ENCODE measurements at places on chromosomes 2 and 18.

DNA sequence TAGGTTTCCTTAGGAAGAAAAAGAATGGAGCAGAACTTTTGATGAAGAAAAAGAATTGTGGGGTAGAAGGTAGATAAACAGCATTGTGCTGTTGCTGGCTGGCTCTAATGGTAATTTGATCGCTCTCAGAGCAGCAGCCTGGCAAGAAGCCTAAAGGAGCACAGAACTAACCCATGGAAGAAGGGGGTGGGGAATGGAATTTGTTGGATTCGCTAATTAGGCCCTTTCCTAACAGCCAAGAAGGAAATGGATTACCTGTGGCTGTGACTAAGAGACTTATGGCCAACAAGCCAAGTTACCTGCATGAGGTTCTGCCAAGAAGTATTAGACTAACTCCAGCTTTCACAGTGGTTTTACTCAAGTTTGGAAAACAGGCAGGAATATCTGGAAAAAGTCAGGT, 210.6 kb downstream of the IKZF2 start:
- no peak for DNase-seq

DNA sequence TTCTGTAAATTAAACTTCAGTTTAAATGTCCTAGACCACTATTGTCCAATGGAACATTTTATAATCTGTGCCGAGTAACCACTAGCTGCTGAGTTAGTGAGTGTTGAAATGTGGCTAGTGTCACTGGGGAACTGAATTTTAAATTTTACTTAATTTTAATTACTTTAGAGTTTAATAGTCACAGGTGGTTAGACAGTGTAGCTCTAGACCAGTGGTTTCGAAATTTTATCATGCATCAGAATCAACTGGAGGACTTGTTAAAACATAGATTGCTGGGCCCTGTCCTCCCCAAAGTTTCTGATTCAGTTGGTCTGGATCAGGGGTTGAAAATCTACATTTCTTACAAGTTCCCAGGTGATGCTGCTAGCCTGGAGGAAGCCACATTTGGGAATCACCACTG, 110.4 kb downstream of the FMNL2 start:
- no peak for DNase-seq

DNA sequence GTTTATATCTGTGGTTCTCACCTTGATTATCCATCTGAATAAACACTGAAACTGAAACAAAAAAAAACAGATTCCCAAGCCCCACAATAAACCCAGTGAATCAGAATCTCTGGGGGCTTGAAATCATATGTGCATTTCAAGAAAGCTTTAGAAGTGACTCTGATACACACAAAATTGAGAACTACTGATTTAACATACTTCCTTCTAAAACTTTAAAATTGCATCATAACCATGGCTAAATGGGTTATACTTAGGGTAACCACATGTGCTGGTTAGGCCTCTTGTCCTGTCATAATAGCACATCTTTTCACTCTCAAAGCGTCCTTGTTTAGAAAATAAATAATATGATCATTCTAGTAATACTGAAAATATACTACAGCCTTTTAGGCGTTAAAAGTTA, 100.9 kb downstream of the ATAD2B start:
- no peak for DNase-seq

- no peak for DNase-seq
Observed at GRCh38 chr18:11500153-11501122, 109.0 kb upstream of the SLC35G4 start.

- no peak for DNase-seq
Observed at GRCh38 chr2:128312411-128312810, 6.3 kb downstream of the HS6ST1 start.

DNA sequence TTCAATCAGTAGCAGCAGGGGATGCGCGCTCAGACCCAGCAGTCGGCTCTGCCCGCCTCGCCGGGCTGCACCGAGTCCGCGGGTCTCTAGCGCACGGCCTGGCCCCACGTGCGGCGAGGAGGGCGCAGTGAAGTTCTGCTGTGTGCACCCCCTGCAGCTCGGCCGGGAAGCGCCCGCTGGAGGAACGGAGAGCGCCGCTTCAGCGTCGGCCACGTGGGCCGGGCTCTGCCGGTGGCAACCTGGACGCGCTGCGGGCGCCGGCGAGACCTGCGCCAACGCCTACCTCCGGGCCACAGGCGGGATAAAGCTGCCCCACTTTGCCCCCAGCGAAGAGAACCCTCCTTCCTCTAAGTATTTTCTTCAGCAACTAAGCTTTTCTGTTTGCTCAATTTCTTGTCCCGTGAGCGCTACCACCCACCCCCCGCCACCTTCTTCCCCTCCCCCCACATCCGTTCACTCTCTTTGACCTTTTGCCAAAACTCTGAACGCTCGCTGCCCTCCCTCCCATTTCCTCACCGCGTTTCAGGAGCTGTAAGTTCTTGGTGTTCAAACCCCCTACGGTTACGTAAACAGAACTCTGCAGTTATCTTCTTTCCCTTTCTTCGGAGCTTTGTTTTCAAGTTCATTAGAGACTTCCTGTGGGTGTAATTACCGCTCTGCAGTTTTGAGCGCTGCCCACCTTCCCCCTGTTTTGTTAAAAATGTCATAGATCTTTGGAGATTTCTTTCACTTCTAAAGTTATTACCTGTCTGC, 42.6 kb upstream of the EDAR start:
- peak; percentile 67 for DNase-seq

DNA sequence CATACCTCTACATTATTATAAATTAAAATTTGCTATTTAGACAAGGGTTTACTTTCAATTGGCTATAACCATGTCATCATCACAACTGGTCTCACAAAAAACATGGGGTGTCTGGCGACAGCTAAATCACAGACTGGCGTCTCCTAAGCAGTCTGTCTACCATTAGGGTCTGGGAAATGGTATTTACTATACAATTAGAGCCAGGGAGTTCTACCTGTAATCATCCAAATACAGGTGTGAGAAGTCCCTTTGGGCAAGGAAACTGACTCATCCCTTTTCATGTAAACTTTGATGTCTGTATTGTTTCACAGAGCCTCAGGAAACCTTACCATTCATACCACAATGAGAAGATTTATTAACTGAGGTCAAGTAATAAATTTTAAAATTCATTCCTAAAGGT, 126.7 kb downstream of the OLA1 start:
- DNase-seq = no peak

- no peak for DNase-seq
Observed at GRCh38 chr18:5419030-5419429, 123.5 kb upstream of the ZBTB14 start.

Data from T follicular helper cell (primary cell).